ENCODE measurements at places on chromosomes 2 and 18.

- no peak for DNase-seq
Measured at GRCh38 chr2:210635257-210635656, 78.9 kb downstream of the CPS1 start.

DNA sequence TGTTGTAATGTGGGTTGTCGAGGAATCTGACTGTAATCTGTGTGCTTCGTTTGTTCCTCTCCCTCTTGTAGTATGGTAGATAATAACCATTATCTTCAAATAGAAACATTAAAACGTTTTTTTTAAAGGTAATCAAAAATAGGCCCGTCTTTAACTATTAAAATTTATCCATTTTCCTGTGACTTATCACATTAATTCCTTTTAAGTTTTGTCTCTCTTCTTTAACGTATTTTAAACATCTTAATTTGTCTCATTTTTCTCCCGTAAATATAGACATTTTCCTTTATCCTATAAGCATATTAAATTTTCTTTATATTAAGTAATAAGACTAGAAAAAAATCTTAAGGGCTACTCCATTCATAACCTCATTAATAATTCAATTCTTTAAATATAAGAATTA lies 41.3 kb downstream of the EIF2AK3 start:
- no peak for DNase-seq

DNA sequence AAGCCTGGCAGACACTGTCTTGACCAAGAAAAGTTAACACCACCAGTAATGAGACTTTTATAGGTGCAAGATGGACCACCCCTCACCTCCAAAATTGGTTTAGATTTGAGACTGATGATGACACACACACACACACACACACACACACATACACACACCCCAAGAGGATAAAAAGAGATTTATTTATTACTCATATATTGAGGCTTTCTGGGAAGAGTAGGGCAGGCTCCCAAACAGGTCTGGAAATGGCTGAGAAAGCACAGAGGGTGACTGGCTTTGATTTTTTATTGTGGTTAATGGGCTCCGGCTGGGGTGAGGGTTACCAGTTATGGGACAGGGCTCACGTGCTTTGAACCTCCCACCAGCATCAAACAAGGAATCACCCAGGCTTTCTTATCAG lies 54.2 kb upstream of the ADAM23 start:
- no peak for DNase-seq

DNA sequence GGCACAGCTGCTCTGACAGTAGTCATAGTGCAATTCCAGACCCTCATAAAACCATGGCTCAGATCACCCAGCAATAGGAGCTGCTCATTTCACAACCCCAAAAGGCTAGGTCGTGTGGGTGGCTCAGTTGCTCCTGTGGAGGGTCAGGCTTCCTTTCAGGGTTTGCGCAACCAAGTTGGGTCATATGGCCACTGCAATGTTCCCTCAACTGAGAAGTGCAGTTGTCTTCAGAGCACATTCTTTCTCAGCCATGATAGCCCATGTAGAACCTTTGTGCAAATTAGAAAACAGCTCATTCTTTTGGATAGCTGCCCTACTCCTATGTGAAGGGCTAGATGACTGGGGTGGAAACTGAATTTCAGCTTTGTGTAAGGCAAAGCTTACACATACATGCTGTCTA lies 3.2 kb downstream of the SERPINB13 start:
- no peak for DNase-seq

- no peak for DNase-seq
Measured at GRCh38 chr2:188278388-188279092, 13.1 kb upstream of the GULP1 start.

DNA sequence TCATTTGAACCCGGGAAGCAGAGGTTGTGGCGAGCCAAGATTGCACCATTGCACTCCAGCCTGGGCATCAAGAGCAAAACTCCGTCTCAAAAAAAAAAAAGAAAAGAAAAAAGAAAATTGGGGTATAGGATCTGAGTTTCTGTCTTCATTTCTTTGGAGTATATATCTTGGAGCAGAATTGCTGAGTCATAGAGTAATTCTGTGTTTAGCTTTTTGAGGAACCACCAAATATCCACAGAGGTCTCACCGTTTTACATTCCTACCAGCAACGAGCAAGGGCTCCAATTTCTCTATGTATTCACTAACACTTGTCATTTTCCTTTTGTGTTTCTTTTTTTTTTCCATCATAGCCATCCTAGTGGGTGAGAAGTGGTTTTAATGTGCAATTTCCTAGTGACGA lies 87.6 kb upstream of the TEX51 start:
- DNase-seq: no peak

GRCh38 chr2:218569661-218570500 lies 1.2 kb downstream of the CNOT9 start:
- DNase-seq: peak; percentile 34

DNA sequence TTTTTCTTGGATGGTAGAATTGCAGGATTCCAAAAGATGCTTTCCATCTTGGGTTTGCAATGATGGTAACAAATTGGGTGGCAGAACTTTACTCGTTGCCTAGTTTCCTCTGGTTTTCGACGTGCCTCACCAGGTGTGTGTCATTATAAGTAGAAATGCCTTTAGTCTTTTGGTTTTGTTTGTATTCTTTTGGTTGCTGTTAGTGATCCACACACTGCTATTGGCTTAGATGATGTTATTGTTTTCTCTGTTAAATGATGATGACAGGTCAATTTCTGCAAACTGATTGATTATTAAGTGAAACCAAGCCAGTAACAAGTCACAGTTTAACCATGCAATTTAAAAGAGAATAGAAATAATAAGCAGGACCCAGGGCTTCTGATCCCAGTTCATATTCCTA lies 6.1 kb upstream of the LAMA3 start:
- no peak for DNase-seq

- no peak for DNase-seq
Measured at GRCh38 chr2:9595746-9596145, 35.1 kb downstream of the YWHAQ start.

- peak; percentile 39 for DNase-seq
Measured at GRCh38 chr2:65129286-65129825, 550 bp downstream of the RAB1A start.

GRCh38 chr18:30465096-30465495 lies 577.4 kb downstream of the DSC3 start:
- no peak for DNase-seq

GRCh38 chr2:175834477-175834876 lies 167.6 kb downstream of the LNPK start:
- DNase-seq: no peak

GRCh38 chr2:148221166-148221565 lies 200.3 kb downstream of the MBD5 start:
- no peak for DNase-seq

DNA sequence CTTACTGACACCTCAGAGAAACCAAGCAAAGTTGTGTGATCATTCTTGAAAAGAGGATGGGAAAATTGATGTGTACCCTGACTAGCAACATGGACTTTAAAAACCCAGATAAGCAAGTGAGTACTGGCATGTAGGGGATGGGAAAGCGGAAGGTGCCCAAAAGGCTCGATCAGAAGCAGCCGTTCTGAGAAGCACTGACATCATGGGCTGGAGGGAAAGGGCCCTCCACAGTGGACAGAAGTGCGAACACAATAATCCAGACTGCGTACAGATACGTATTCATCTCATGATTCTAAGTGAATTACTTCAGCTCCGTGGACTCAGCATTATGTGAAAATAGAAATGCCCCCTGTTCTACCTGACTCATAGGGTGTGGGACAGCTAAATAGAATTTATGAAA lies 42.2 kb downstream of the CDH2 start:
- DNase-seq: no peak

GRCh38 chr2:164053021-164053420 lies 317.2 kb upstream of the FIGN start:
- no peak for DNase-seq
